ENCODE measurements at places on chromosomes 6 and 20.

DNA sequence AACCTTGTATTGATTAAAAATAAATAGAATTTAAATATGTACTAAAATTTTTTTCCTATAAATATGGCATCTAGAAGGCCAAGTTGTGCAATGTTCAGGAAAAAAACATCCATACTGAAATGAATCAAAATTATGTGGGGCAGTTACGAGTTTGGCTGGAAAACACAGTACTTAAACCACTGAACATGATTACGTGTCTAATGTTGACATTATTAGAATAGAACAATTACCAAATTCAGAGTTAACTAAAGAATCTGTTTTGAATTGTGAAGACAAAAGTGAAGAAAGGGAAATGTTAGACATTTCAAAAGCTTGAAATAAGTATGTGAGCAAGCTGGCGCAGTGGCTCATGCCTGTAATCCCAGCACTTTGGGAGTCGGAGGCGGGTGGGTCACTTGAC lies 57.2 kb downstream of the KLHL31 start:
- no peak for DNase-seq

GRCh38 chr6:109446541-109446940 lies 6.0 kb downstream of the SMPD2 start:
- no peak for DNase-seq

- no peak for DNase-seq
Measured at GRCh38 chr6:37594895-37595294, 95.2 kb upstream of the CCDC167 start.

DNA sequence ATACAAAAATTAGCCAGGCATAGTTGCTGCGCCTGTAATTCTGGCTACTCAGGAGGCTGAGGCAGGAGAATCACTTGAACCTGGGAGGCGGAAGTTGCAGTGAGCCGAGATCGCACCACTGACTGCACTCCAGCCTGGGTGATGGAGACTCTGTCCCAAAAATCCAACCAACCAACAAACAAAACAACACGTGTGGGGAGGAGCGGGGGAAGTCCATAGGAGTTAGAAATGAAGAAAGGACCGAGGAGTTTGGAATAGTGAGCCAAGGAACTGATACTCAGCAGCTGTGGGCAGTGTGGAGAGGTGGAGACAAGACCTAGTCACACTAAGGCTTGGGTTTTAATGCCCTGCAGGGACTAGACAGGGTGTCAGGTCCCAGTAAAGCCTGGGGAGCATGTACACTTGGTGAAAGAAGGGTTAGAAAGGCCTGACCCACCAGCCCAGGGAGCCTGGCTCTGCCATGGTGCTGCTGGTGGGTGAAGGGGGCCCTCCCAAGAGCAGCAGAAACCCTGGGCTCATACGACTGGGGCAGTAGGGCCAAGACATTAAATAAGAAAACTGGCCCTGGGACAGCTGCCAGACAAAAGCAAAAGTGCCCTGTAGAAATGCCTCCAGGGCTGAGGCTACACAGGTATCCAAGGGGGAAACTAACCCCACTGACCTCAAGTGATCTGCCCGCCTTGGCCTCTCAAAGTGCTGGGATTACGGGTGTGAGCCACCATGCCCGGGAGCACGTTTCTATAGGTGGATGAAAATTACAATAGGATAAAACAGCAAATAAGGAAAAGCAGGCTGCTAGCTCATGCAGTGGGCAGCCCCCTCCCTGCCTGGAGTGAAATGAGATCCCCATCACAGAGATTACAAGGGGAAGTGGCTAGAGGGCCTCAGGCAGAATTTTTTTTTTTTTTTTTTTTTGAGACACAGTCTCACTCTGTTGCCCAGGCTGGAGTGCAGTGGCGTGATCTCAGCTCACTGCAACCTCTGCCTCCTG lies 58.0 kb downstream of the MYH7B start:
- DNase-seq = no peak

DNA sequence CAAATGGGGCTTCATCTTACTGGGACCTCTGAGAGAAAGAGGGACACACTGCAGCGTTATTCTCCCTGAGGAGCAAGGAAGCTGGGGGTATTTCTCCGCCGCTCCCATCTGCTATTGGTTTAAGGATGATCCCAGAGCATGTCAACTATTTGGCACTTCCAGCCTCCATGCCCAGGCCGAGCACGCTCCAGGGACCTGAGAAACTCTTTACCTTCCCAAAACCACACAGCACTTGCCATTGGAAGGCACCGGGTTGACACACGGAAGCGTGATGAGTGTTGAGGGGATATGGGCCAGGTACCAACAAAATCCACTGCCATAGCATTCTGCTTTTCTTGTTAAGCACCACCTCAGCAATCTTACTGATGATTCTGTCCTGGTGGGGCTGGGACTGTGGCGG lies 92.4 kb upstream of the SLC24A3 start:
- DNase-seq = no peak

DNA sequence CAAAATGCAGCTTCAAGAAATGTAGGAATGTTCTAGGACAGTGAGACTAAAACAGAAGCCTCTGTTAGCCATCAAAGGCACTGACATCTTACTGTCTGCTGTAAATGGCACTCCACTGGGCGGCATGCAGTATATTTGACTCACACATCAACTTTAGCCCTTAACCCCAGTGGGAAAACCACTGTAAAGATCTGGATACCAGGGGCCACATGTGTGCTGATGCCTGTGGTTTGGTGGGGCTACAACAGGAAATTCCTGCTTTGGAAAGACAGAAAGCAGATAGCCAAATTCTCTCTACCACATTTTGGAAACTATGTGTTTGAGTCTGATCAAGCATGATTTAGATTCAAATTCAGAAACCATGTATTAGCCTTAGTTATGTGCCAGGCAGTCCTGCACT lies 4.3 kb downstream of the PFDN4 start:
- DNase-seq = no peak

DNA sequence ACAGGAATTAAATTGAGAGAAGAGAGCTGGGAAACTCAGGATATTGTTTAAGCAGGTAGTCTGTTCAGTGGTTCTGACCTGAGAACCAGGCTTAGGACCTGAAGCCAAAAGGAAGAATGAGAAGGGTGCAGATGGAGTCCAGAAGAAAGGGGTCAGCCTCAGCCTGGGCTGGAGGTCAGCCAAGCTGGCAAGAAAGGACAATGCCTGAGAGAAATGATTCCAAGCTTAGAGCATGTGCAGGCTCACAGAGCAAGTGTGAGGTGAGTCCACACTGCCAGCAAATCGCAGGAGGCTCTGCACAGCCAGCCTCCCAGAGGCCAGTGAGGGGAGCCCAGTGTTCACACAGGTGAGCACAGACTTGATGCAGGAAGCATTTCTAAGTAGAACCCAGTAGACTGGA lies 47.3 kb downstream of the DAAM2 start:
- DNase-seq = no peak

Data from right renal cortex interstitium (tissue), 3 donors.